CD4-positive, alpha-beta memory T cell (primary cell): ENCODE measurements at places on chromosomes 2 and 18. TPM values are rescaled to one million over a fixed set of nuclear protein-coding genes. Genes with fewer than 3 reads are reported as not detected.
A peak's percentile ranks its signal among the peaks of the same experiment; 100 is the strongest.

- no peaks in the 10 kb centered on the region for H3K4me1 ChIP-seq
- H3K27ac ChIP-seq = no peak overlapping the region
- no peak overlapping the region for H3K4me3 ChIP-seq
- no peaks in the 10 kb centered on the region for H3K27me3 ChIP-seq
- no peak for DNase-seq
Observed at GRCh38 chr18:32983721-32984120, 210.9 kb upstream of the KLHL14 start.

DNA sequence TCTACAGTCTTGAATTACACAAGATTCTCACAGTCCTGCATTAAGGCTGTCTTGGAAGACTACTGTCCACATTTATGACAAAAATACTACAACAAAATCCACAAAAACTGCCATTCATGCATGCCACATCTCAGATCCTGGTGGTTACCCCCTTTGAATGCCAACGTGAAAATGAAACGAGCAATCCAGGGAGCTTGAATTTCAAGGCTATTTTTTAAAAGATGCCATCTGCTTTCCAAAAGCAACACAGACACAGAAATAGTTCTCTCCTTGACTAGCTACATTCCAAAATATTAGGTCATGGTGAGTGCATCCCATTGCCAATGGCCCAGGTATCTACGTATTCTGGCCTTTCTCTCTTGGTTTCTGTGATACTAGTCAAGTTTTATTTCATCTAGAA lies 36.3 kb downstream of the IRS1 start:
- H3K27me3 ChIP-seq = no peaks in the 10 kb centered on the region
- no peaks in the 10 kb centered on the region for H3K36me3 ChIP-seq

DNA sequence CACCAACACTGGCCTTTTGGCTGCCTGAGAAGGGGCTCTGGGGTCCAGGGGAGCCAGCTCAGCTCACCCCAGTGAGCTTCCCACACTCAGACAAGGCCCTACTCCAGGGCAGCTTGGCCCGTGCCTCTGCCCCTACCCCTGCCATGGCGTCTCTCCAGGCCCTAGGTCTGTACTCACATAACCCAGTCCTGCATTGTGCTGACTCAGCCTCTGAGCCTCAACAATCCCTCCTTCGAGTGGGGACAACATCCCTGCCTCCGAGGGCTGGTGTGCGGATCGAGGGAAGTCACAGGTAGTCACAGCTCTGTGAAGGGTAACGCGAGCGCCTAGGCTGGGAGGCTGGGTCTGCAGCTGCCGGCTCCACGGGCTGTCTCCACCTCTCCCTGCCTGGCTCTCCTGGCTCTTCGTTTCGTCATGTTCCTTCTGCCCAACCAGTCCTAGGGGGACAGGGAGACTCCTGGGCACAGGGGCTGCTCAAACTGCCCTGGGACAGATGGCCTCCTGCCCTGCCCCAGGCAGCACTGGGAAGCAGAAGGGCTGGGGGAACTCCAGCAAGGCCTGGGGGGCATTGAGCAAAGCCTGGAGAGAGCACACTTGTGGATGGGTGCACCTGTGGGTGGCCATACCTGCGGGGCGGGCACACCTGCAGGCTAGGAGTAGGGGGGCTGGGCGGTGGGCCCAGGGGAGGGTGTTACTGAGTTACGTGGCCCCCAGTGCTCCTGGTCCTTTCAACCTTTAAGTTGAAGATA lies 74.6 kb downstream of the RRM2 start:
- no peak overlapping the region for H3K27ac ChIP-seq
- H3K4me1 ChIP-seq = no peaks in the 10 kb centered on the region
- no peak overlapping the region for H3K4me3 ChIP-seq
- H3K36me3 ChIP-seq = no peaks in the 10 kb centered on the region

- H3K27ac ChIP-seq = no peak overlapping the region
- H3K4me1 ChIP-seq = peaks cover 5% of the 10 kb centered on the region
- DNase-seq = no peak
- no peaks in the 10 kb centered on the region for H3K36me3 ChIP-seq
- no peaks in the 10 kb centered on the region for H3K27me3 ChIP-seq
Observed at GRCh38 chr2:40820319-40820718, 368.4 kb upstream of the SLC8A1 start.

- no peak for DNase-seq
- H3K27me3 ChIP-seq = no peaks in the 10 kb centered on the region
- no peak overlapping the region for H3K27ac ChIP-seq
- no peak overlapping the region for H3K4me3 ChIP-seq
- no peaks in the 10 kb centered on the region for H3K36me3 ChIP-seq
- H3K4me1 ChIP-seq = peaks cover 20% of the 10 kb centered on the region
Observed at GRCh38 chr2:218162814-218163213, 3.9 kb downstream of the CXCR1 start.

The LOXL3 gene
- total RNA-seq = 0.32 TPM

DNA sequence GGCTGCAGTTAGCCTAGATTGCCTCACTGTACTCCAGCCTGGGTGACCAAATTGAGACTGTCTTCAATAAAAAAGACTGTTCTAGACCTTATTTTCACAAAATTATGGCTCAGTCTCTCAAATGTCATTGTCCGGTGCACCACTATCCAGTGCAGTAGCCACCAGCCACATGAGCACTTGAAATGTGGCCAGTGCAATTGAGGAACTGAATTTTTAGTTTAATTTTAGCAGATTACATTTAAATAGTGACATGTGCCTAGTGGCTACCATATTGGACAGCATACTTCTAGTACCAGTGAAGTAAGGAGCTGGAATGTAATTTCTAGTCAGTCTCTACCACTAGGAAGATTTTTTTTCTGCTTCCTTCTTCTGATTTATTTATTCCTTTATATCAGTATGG lies 39.4 kb downstream of the KCMF1 start:
- peaks cover 59% of the 10 kb centered on the region for H3K4me1 ChIP-seq
- H3K4me3 ChIP-seq = no peak overlapping the region
- H3K27me3 ChIP-seq = no peaks in the 10 kb centered on the region
- no peak for DNase-seq

DNA sequence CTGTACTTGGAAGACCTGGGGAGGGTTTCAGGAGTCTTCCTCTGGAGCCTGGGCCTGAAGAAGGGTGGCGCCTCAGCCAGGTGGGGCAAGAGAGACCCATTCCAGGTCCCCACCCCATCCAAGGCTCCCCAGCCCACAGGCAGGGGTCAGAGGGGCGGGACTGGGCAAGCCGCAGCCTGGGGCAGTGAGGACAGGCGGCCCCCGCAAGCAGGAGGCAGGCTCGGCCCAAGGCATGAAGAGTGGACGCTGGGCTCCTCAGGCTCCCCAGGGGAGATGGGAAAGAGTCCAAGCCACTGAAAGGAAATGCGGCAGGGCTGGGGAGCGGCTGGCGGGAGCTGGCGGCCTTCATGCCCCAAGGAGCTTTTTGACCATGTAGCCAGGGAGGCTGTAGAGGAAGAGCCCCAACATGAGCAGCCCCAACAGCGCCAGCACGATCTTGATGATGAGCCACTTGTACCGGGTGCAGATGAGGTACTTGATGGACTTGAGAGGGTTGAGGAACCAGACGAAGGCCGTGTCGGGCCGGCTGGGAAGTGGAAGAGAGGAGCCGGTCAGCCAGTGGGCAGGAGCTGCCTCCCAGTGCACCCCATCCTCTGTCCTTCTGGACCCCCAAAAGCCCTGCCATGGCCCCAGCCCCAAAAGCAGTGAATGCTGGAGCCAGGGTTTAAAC lies 20.1 kb downstream of the OTOF start:
- H3K27ac ChIP-seq = no peak overlapping the region
- no peaks in the 10 kb centered on the region for H3K27me3 ChIP-seq
- H3K36me3 ChIP-seq = no peaks in the 10 kb centered on the region
- no peaks in the 10 kb centered on the region for H3K4me1 ChIP-seq

GRCh38 chr2:38959938-38960608 lies 70.4 kb downstream of the ARHGEF33 start:
- peak; percentile 72 for DNase-seq
- H3K4me3 ChIP-seq = no peak overlapping the region
- H3K27ac ChIP-seq = no peak overlapping the region
- no peaks in the 10 kb centered on the region for H3K36me3 ChIP-seq
- H3K4me1 ChIP-seq = no peaks in the 10 kb centered on the region
- peaks cover 3% of the 10 kb centered on the region for H3K27me3 ChIP-seq

GRCh38 chr18:79200546-79201268 lies 131.5 kb downstream of the ATP9B start:
- no peak overlapping the region for H3K4me3 ChIP-seq
- DNase-seq = no peak
- H3K4me1 ChIP-seq = no peaks in the 10 kb centered on the region

GRCh38 chr2:241066171-241066892 lies 35.8 kb downstream of the MTERF4 start:
- no peak for DNase-seq
- H3K27ac ChIP-seq = no peak overlapping the region
- no peaks in the 10 kb centered on the region for H3K27me3 ChIP-seq
- H3K36me3 ChIP-seq = no peaks in the 10 kb centered on the region

- no peak for DNase-seq
- no peaks in the 10 kb centered on the region for H3K36me3 ChIP-seq
- H3K27me3 ChIP-seq = no peaks in the 10 kb centered on the region
- H3K4me1 ChIP-seq = peaks cover 8% of the 10 kb centered on the region
Observed at GRCh38 chr2:13003500-13003899, 286.8 kb downstream of the TRIB2 start.

The APCDD1 gene
- not detected for total RNA-seq

DNA sequence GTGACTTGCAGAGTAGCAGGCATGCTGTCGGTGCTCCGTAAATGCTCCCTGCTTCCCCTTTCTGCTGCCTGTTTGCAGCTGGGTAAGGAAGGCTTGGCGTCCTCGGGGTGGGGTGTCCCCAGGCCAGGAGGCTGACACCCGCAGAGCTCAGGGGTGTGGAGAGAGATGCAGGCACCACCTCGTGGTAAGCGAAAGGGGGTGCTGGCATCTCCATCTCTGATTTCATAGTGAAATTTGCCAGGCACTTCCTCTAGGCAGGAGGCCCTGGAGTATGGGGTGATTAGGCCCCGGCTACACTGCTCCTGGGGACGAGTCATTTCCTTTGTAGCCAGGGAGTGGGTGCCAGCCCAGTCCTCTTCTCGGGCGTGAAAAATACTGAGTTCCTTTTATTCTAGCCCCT lies 160.4 kb downstream of the KLHL29 start:
- H3K4me1 ChIP-seq = no peaks in the 10 kb centered on the region
- no peaks in the 10 kb centered on the region for H3K36me3 ChIP-seq
- no peaks in the 10 kb centered on the region for H3K27me3 ChIP-seq
- DNase-seq = no peak
- H3K27ac ChIP-seq = no peak overlapping the region

GRCh38 chr2:190656301-190656700 lies 7.4 kb downstream of the NAB1 start:
- no peak overlapping the region for H3K4me3 ChIP-seq
- peaks cover 74% of the 10 kb centered on the region for H3K4me1 ChIP-seq
- no peaks in the 10 kb centered on the region for H3K27me3 ChIP-seq
- no peak for DNase-seq
- no peak overlapping the region for H3K27ac ChIP-seq

The STK39 gene
- total RNA-seq = 25.9 TPM

GRCh38 chr18:80132180-80132812 lies 23.2 kb downstream of the ADNP2 start:
- H3K4me1 ChIP-seq = peaks cover 2% of the 10 kb centered on the region
- no peaks in the 10 kb centered on the region for H3K27me3 ChIP-seq

The CHRND gene
- total RNA-seq = not detected

The CRYBA2 gene
- total RNA-seq = not detected

The ERICH2 gene
- total RNA-seq = not detected

The FBXO41 gene
- total RNA-seq = 9.8 TPM

GRCh38 chr2:37852585-37853014 lies 72.5 kb upstream of the RMDN2 start:
- no peak for DNase-seq
- no peaks in the 10 kb centered on the region for H3K27me3 ChIP-seq
- no peak overlapping the region for H3K27ac ChIP-seq
- H3K36me3 ChIP-seq = no peaks in the 10 kb centered on the region

DNA sequence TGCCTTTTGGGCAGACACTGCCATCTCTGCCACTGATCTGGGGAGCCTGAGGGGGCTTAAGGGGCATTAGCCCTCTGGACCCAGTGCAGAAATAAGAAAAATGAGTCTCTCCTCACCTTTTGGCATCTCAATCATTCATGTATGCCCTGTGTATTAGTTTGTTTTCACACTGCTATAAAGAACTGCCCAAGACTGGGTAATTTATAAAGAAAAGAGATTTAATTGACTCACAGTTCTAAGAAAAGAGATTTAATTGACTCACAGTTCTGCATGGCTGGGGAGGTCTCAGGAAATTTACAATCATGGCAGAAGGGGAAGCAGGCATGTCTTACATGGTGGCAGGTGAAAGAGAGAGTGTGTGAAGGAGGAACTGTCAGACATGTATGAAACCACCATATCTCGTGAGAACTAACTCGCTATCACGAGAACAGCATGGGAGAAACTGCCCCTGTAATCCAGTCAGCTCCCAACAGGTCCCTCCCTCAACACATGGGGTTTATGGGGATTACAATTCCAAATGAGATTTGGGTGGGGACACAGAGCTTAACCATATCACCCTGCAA lies 21.5 kb downstream of the GKN2 start:
- no peak overlapping the region for H3K4me3 ChIP-seq
- no peaks in the 10 kb centered on the region for H3K36me3 ChIP-seq
- H3K4me1 ChIP-seq = no peaks in the 10 kb centered on the region
- H3K27me3 ChIP-seq = no peaks in the 10 kb centered on the region
- H3K27ac ChIP-seq = no peak overlapping the region
- no peak for DNase-seq

DNA sequence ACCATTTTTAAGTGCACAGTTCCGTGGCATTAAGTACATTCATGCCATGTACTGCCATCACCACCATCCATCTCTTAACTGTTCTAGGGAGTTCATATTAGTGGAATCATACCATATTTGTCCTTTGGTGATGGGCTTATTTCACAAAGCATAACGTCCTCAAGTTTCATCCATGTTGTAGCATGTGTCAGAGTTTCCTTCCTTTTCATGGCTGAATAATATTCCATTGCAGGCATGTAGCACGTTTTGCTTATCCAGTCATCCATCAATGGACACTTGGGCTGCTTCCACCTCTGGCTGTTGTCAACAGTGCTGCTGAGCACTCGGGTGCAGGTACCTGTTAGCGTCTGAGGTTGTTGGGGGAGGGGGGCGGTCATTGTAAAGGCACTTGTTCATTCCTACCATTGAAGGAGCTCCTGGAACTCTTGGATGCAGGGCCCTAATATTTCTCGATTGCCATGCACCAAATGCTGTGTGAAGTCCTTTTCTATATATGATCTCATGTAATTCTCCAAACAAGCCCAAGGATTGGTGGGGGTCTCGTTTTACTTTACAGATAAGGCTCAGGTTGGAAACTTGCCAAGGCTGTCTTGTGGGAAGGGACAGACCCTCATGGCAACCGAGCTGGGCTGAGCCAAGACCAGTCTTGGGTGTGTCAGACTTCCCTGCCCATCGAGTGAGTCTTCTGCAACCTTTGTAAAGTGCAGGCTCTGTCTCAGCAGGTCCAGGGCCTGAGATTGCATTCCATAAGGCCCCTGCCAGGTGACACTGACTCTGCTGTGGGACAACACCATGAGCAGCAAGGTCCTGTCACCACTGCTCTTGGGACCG lies 42.9 kb upstream of the SH3RF3 start:
- no peaks in the 10 kb centered on the region for H3K4me1 ChIP-seq
- no peaks in the 10 kb centered on the region for H3K36me3 ChIP-seq
- no peaks in the 10 kb centered on the region for H3K27me3 ChIP-seq
- H3K27ac ChIP-seq = no peak overlapping the region
- H3K4me3 ChIP-seq = no peak overlapping the region

- H3K4me1 ChIP-seq = no peaks in the 10 kb centered on the region
- H3K36me3 ChIP-seq = no peaks in the 10 kb centered on the region
Observed at GRCh38 chr2:206474099-206474498, 30.8 kb downstream of the ADAM23 start.

GRCh38 chr2:181307203-181307991 lies 149.8 kb upstream of the ITGA4 start:
- peaks cover 89% of the 10 kb centered on the region for H3K4me1 ChIP-seq
- peak overlapping the region; percentile 73 for H3K27ac ChIP-seq
- H3K27me3 ChIP-seq = no peaks in the 10 kb centered on the region
- no peak for DNase-seq
